ENCODE measurements at places on chromosomes 3 and 15. TPM values are rescaled to one million over a fixed set of nuclear protein-coding genes. Genes with fewer than 3 reads are reported as not detected.

GRIP2 gene
- total RNA-seq, result not detected

NKTR gene
- 209 TPM for total RNA-seq

ZIC4 gene
- total RNA-seq, result not detected

IMPG2 gene
- 0.41 TPM for total RNA-seq

ITIH1 gene
- total RNA-seq, result not detected
